ENCODE measurements at places on chromosomes 11 and 22.

DNA sequence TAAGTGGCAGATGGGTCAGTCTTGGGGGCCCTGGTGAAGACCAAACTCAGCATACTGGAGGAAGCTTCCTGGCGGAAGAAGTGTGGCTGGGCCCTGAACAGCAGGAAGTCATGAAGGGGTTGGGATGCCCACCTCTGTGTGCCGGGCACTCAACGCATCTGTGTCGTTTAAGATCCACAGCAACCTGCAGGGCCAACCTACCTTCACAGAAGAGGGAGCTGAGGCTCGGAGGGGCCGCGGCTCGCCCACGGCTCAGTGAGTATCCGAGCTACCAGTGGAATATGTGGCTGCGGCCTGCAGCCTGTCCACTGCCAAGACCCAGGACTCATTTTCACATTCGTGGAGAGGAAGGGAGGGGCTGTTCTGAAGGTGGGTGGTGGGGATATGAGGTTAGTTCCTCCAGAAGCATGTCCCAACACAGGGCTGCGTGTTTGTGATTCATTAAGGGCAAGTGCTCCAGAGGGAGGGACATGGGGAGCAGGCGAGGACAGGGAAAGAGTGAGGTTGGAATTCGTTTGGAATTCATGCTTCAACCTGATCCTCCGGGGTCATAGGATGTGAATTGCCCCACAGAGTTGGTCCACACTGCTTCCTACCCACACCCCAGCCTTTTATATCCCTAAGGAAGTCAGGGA, 99.6 kb downstream of the MPPED1 start:
- no peak for DNase-seq

DNA sequence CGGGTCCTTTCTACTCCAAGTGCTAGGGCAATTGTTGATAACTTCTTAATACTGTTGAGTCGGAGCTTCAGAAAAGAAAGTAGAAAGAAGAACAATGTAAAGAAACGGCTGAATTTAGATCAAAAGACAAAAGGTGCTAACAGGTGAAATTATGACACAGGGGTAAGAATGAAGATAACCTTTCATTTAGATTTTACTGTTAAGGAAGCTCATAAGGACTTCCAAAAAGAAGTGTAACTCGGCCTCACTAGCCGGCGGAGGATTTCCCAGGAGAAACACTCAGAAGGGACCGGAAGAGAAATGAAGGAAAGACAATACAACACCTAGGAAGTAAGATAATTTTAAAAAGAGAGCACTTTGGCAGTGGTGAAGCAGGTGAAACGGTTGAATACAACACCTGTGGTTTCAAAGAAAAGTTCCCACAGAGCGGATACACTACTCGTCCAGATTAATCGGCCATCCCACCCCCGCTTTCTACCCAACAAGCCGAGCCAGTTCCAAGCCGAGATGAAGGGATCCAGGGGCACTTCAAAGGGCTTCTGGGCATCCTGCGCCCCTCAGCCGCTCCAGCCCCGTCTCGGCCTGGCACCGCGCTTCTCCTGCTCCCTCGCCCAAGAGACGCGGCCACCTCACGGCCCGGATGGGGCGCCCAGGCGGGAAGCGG, 737 bp downstream of the PPP2R1B start:
- no peak for DNase-seq

GRCh38 chr11:120880498-120881175, 143.3 kb upstream of the TBCEL start:
- no peak for DNase-seq

DNA sequence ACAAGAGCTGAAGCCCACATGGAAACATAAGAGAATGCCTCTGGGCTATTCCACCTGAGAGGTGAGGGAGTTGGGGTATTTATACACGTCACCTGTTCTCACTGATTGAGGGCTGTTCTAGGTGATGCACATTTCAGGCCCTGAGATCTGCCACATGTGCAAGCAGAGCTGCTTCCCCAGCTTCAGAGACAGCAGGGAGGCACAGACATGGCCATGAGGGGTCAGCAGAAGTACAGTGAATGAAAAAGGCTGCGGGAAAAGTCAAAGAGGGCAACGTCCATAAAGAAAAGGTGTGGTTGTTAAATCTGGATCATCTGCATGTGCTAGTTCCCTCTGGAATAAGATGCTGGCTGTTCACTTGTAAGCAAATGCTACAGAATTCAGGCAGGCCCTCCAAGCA, 75.4 kb downstream of the GAB4 start:
- DNase-seq, result no peak

GRCh38 chr11:113928311-113928710, 23.7 kb downstream of the HTR3B start:
- no peak for DNase-seq

Measured in stimulated activated naive CD4-positive, alpha-beta T cell treated with Interleukin-2 at 50 U/mL for 16 hours (primary cell).